ENCODE measurements at places on chromosomes 7 and 10.
A peak's percentile ranks its signal among the peaks of the same experiment; 100 is the strongest.

DNA sequence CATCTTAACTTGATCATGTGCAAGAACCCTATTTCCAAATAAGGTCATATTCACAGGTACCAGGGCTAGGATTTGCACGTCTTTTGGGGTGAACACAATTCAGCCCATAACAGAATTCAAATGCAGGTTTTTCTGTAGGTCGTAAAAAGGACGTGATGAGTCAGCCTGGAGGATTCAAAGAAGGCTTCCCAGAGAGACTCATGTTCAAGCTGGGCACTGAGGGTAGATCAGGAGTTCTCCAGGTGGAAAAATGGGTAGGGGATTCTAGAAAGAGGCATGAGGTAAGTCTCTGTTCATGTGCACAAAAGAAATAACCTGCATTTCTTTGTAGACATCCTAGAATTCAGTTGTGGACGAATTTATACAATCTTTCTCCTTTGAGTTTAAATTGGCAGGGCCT, 160.4 kb downstream of the RPS24 start:
- no peak for DNase-seq

DNA sequence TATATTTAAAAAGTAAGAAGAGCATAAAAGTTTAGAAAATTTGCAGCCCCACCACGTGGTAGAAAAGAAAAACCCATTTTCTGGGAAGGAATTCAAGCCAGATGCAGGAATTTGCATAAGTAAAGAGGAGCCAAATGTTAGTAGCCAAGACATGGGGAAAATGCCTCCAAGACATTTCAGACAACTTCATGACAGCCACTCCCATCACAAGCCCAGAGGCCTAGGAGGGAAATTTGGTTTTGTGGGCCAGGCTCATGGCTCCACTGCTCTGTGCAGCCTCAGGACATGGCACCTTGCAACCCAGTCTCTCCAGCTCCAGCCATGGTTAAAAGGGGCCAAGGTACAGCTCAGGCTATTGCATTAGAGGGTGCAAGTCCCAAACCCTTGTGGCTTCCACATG, 411.9 kb downstream of the THSD7A start:
- DNase-seq = no peak

DNA sequence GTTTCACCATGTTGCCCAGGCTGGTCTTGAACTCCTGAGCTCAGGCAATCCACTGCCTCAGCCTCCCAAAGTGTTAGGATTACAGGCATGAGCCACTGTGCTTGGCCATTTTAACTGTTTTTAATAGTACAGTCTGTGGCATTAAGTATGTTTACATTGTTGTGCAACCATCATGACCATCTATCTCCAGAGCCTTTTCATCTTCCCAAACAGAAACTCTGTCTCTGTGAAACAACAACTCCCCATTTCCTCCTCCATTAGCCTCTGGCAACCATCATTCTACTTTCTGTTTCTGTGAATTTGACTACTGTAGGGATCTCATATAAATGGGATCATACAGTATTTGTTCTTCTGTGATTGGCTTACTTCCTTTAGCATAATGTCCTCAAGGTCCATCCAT, 48.3 kb upstream of the SEPHS1 start:
- DNase-seq = no peak

- peak; percentile 65 for DNase-seq
Observed at GRCh38 chr10:118692872-118693271, 61.9 kb downstream of the CACUL1 start.

GRCh38 chr10:102721954-102722353, 7.5 kb downstream of the SFXN2 start:
- no peak for DNase-seq

DNA sequence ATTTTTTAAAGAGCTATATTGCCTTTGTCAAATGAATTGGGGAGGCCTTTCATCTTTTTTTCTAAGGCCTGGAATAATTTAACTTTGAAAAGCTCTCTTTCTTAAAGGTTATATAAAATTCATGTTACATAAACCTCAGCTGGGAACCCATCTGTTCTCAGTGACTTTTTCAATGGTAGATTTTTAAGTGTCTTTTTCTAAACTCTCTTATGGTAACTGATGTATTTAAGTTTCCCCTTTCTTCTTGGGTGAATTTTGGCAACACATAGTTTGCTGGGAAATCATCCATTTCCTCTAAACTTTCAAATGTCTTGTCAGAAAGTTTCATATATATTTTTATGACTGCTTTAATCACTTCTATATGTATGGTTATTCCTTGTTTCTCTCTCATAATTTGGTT, 362.2 kb upstream of the KLF6 start:
- DNase-seq = no peak
